ENCODE measurements at places on chromosomes 6 and 20.
A peak's percentile ranks its signal among the peaks of the same experiment; 100 is the strongest.

GRCh38 chr6:27742833-27743573 lies 169.2 kb downstream of the OR2B2 start:
- no peak for DNase-seq

DNA sequence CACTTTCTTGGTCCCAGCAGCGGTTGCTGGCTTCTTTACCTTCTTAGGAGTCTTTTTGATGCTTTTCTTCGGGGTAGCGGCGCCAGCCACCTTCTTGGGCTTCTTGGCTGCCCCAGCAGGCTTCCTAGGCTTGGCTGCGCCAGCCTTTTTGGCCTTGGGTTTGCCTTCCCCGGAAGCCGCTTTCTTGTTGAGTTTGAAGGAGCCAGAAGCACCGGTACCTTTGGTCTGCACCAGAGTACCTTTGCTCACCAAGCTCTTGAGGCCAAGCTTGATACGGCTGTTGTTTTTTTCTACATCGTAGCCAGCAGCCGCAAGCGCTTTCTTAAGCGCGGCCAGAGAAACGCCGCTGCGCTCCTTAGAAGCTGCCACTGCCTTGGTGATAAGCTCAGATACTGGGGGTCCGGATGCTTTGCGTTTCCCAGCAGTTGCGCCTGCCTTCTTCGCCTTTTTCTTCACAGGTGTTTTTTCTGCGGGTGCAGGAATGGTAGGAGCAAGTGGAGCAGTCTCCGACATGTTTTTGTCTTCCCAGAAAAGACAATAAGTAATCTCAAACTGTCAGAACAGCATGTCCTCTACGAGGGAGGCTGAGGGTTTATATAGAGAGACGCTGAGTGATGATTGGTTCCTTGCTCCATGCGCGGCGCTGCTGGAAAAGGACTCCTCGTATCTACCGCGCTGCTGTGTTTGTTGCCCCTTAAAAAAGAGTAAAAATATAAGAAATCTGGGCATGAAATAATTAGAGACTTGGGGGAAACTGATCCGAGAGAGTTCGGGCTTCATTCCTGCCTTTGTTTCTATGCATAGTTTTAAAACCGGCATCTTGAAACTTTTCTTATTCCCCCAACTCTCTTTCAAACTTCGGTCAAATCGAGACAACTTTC lies 130.3 kb upstream of the BTN3A2 start:
- peak; percentile 46 for DNase-seq

- DNase-seq: no peak
Observed at GRCh38 chr20:50379991-50380696, 130.0 kb upstream of the PTPN1 start.

DNA sequence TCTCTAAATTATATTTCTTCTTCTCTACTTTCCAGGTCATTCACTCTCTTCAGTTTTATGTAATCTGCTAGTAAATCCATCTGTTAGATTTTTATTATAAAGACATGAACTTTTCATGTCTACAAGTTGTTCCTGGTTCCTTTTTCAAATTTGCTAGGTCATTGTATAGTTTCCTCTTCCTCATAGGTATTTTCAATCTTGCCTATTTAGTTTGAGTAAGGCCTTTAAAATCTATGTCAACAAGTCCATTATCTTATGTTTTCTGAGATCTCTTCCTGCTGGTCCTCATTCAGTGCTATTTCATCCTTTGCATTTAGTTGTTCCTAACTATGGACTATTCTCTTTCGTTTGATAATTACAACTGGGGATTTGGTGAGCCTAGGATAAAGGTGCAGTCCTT lies 11.0 kb downstream of the RRBP1 start:
- DNase-seq: peak; percentile 21

GRCh38 chr6:24864343-24864742 lies 65.6 kb upstream of the ARMH2 start:
- DNase-seq: no peak

DNA sequence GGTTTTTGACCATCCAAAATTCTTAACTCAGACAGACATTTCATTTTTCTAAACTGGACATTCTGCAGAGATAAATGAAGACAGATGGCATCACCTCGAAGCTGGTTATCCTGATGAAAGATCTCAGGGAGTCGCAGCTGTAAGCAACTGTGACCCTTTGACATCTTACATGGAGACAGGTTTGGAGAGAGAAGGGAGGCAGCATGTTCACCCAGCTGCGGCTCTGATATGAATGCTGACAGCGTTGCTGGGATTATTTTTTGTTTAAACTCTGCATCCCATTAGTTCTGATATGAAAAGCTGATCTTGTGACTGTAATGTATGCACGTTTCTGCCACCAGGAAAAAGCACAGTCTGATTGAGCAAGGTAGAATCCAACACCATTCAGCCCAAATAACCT lies 89.4 kb downstream of the C6orf118 start:
- no peak for DNase-seq

- no peak for DNase-seq
Observed at GRCh38 chr20:33539129-33539528, 49.2 kb downstream of the CBFA2T2 start.

GRCh38 chr6:124393536-124393935 lies 568.7 kb upstream of the RNF217 start:
- no peak for DNase-seq
